ENCODE measurements at places on chromosomes 7 and 10.

- H3K4me1 ChIP-seq, result no peaks in the 10 kb centered on the region
- DNase-seq, result peak; percentile 33
- H3K27ac ChIP-seq, result peak overlapping the region; percentile 50
Measured at GRCh38 chr10:110833941-110834628, 37.6 kb upstream of the PDCD4 start.

DNA sequence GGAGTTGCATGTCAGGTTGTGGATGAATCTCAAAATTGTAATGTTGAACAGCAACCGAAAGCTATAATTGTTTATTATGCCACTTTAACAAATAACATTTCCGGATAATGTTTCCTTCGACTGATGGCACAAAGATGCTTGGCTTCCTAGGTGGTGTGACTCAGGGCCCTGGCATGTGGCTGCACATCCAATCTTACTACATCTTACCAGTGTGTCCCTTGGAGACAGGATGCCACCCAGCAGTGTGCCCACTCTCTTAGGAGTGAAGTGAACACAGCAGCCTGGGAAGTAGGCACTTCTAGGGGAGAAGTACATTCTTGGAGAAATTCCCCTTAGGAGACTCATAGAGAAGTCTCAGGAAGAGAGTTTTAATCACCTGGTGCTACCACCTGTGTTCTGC, 33.0 kb upstream of the GPR26 start:
- H3K36me3 ChIP-seq, result no peaks in the 10 kb centered on the region
- no peak overlapping the region for H3K4me3 ChIP-seq
- no peak for DNase-seq
- H3K27ac ChIP-seq, result no peak overlapping the region
- no peaks in the 10 kb centered on the region for H3K4me1 ChIP-seq

DNA sequence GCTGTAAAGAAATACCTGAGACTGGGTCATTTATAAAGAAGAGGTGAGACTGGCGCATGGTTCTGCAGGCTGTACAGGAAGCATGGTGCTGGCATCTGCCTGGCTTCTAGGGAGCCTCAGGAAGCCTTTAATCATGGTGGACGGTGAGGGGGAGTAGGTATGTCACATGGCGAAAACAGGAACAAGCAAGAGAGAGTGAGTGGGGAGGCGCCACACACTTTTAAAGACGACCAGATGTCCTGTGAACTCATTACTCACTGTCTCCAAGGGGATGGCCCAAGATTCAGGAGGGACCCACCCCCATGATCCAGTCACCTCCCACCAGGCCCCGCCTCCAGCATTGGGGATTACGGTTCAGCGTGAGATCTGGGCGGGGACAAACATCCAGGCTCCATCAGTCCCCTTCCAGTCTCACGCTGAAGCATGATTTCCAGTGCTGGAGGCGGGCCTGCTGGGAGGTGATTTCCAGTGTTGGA, 3.2 kb downstream of the ZNF316 start:
- H3K4me3 ChIP-seq, result no peak overlapping the region
- H3K27ac ChIP-seq, result no peak overlapping the region
- no peak for DNase-seq
- H3K27me3 ChIP-seq, result no peaks in the 10 kb centered on the region
- peaks cover 45% of the 10 kb centered on the region for H3K36me3 ChIP-seq

DNA sequence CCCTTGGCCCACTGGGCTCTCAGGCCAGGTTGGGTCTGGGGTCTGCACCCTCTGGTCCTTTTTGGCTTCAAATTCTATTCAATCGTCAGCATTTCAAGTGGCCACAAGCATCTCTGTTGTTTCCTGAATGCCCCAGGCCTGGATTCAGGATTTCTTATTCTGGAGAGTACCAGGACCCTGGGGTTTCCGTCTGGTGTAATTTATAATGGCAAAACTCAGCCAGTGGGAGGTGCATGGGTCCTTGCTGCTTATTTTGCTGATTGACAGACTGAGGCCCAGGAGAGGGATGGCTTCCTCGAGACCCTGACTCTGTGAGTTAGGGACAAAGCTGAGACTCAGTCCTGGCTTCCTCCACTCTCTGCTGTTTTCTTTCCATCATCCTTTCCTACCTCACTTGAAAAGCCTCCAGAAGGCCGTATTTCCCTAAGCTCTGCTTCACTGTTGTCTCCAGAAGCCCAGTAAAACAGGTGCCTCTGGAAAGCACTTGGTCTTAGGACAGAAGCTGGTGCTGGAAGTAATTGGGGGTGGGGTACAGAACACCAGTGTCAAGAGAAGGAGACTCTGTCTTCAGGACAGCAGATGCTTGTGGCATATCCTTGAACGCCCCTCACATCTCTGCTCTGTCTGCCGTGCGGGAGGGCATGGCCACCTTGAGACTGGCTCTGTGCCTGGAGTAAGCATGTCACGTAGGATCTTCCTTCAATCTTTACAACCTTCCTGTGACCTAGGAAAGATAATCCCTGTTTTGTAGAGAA, 39.4 kb upstream of the SH2D4B start:
- no peak for DNase-seq
- H3K27ac ChIP-seq, result peak overlapping the region; percentile 92
- peaks cover 100% of the 10 kb centered on the region for H3K4me1 ChIP-seq
- H3K27me3 ChIP-seq, result no peaks in the 10 kb centered on the region

- H3K36me3 ChIP-seq, result peaks cover 35% of the 10 kb centered on the region
- H3K27ac ChIP-seq, result no peak overlapping the region
- H3K4me1 ChIP-seq, result no peaks in the 10 kb centered on the region
- no peak overlapping the region for H3K4me3 ChIP-seq
Measured at GRCh38 chr10:93397020-93397419, 85.1 kb downstream of the MYOF start.

GRCh38 chr7:95986178-95986764, 213.9 kb downstream of the DYNC1I1 start:
- no peaks in the 10 kb centered on the region for H3K36me3 ChIP-seq
- no peak overlapping the region for H3K4me3 ChIP-seq
- no peaks in the 10 kb centered on the region for H3K4me1 ChIP-seq
- H3K27me3 ChIP-seq, result no peaks in the 10 kb centered on the region
